Cardiac septum (tissue), 1 donor: ENCODE measurements at places on chromosomes 6 and 20.

DNA sequence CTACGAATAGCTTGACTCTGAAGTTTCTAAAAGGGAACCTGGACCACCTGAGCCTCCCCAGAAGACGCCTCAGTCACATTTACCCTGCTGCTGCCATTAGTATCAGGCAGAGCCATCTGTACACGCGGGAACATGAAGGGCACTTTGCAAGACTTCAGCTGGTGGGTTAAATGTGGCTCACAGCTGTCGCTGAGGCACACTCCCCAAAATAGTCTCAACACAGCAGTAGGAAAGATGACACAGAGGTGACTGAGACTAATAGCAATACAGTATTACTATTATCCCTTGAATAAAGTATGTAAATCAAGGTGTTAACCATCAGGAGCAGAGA is 29.0 kb downstream of the PSMB1 start:
- DNase-seq = no peak

GRCh38 chr6:83974409-83975050 is 59.0 kb upstream of the MRAP2 start:
- DNase-seq = no peak

DNA sequence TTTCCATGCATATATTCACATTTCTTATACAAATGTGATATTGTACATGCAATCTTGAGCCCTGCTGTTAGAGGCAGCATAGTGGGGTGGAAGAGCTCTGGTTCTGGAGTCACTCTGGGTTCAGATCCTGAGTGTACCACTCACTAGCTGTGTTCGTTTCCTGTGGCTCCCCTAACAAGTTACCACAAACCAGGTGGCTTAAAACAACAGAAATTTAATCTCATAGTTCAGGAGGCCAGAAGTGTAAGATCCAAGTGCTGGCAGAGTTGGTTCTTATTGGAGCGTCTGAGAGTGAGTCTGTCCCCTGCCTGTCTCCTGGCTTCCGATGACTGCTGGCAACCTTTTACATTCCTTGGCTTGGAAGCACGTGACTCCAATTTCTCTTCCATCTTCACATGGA is 115.6 kb downstream of the MAP3K7 start:
- DNase-seq = no peak

DNA sequence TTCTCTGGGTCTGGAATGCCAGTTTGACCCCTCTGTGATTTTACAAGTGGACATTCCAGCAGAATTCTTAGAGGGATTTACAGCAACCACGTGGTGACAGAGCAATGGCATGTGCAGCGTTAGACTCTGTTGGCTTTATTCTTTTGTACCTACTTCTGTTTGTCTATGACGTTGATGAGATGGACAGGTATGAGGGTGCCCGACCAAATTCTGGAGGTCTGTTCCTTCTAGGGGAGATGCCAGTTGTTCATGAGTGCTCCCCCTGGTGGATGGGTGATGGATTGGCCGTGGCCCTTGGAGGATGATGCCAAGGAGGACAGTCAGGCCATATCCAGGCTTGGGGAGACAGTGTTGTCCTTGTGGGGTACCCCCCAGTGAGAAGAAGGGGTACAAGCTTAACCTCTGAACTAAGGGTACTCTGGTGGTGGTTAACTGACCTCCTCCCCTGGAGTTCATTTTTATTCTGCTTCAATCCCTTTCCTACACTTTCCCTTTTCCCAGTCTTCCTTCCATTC is 198.6 kb downstream of the DTNBP1 start:
- no peak for DNase-seq

DNA sequence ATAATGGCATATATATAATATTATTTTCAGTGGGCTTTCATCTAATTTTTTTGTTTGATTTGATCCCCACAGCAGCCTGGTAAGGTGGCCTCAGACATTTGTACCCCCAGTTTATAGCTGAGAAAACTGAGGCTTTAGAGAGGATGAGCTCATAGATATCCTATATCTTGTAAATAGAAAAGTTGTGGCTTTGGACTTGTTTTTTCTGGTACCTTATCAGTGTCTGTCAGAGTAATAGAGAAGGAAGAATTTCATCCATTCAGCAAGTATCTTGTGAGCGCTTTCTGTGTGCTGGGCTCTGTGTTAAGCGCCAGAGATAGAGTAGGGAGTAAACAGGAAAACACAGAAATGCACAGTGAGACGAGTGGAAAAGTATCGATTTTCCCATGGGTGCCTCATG is 27.9 kb downstream of the TAF11 start:
- no peak for DNase-seq

DNA sequence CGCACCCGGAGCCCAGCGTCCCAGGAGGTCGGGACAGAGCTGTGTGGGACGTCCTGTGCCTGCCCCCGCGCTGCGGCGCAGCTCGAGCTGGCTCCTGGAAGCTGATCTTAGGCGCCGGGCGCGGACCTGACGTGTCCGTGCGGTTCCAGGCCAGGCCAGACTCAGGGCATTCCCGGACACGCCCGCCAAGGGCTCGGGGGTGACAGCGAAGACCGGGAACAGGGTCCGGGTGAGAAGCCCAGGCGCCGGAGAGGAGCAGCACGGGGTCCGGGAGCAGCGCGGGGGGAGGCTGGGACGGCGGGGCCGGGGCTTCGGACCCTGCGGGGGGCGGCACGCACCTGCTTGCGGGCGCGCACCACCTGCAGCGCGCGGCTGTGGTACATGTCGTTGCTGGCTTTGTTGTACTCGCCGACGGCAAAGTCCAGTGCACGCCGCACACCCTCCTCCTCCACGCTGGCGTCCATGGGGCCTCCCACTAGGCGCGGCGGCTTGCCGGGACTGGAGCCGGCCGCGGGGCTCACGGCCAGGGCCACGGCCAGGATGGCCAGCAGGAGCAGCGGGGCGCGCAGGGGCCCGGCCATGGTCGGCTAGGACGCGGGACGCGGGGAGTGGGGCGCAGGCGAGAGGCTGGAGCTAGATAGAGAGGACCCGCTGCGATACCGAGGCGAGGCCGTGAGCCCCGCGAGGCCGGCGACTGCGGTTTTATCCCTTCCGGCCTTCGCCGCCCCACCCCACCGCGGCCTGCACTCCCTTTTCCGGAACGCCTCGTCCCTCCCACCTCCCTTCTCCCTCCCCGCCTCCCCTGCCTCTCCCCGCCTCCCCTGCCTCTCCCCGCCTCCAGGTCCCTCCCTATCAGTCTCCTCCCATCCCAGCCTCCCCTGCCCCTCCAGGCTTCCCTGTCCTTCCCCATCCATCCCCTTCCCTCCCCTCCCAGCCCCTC is at the start of gene CST3:
TSS of gene CST3 (minus strand) at position 674 of the 940 bp plus-strand sequence. CDS start at position 581, 93 bp downstream.
- DNase-seq = peak; percentile 94

- DNase-seq = no peak
Observed at GRCh38 chr20:53055367-53056067, 83.4 kb downstream of the TSHZ2 start.

GRCh38 chr6:21937466-21937865 is 343.9 kb downstream of the SOX4 start:
- DNase-seq = no peak

DNA sequence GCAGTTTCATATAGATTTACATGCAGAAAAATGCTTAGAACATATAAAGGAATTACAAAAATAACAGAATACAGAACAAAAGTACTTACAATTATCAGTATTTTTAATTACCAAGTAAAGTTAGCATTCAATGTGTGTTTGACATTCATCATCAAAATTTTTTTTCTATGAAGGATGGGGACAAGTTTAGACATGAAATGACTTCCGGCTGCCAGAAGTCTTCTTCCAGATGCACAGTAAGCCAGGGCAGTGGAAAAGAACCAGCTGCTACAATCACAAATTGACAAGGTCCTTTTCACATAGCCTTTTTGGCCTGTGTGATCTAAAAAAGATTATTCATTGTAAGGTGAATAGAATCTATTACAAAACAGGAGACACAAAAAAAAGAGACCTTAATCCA is 73.8 kb downstream of the HUS1B start:
- DNase-seq = no peak

DNA sequence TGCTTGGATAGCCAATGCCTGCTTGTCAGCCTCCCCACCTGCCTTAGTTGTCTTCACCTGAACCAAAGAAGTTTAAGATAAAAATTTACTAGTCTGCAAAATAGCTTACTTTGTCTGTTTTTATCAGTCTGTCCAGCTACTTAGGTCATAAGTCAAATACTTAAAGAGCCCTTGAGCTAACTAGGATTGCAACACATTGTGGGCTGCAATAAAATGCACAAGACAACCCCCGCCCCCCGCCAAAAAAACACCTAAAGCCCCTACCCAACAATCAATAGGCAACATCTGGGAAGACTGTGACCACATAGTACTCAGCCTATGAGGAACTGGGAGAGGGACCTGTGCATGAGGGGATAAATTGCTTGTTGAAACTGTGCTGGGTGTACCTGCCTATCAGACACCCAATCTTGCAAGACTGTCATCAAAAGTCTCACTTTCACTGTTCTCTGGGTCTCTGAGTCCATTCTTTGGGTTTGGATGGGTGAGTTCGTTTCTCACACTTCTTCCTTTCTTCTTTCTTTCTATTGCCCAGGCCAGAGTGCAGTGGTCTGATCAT is 27.3 kb upstream of the ABCC10 start:
- DNase-seq = no peak

DNA sequence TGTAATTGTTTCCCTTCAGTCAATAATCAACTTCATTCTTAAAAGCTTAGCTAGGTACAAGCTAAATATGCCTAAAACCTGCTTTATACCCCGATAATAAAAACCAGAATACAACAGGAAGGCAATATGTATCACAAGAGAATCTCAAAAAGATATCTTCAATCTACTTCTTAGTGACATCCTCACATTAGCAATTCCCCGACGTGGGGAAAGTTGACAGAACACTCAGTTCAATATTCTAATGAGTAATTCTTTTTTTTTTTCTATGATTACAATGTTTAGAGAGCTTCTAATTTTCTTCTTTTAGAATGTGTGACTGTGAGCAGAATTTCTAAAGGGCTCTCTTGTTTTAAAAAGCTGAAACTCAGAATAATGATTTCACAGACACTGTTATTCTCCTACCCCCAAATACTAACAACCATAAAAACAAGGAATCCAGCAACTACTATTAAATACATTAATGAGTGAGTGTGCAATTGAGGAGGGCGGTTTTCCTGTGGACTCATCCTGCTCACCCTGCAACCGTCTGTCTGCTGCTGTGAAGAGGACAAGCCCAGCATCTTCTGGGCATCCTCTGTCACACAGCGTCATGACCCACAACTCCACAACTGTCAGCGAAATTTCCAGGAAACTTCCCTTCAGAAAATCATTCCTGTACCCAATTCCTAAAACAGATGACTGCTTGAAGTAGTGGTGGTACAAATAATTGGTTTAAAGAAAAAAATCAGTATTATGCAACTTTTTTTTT is 68.1 kb downstream of the DTNBP1 start:
- DNase-seq = no peak

- DNase-seq = peak; percentile 63
Observed at GRCh38 chr20:4070323-4071177, 55.2 kb upstream of the RNF24 start.

DNA sequence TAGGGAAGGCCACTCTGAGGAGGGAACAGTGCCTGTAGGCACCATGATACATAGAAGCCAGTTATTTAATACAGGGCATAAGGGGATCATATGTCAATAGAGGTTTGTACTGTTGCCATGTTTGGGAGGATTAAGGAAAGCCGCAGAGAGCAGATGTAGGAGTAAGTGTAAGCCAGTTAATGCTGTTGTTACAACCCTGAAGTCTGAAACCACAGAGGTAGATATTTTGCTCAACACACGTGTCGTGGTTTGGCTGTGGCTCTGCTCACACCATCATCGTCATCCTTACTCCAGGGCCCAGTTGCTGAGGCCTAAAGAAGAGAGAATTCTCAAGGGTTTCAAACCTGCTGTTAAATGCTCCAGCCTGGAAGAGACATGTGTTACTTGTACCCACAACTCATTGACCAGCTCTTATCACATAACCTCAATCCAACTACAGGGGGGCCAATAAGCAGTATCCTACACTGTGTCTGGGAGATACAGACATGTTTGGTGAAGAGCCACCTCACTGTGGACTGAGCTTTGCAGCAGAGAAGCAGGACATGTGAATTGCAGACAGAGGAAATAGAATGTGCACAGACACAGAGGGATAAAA is 31.0 kb upstream of the PSMF1 start:
- no peak for DNase-seq

DNA sequence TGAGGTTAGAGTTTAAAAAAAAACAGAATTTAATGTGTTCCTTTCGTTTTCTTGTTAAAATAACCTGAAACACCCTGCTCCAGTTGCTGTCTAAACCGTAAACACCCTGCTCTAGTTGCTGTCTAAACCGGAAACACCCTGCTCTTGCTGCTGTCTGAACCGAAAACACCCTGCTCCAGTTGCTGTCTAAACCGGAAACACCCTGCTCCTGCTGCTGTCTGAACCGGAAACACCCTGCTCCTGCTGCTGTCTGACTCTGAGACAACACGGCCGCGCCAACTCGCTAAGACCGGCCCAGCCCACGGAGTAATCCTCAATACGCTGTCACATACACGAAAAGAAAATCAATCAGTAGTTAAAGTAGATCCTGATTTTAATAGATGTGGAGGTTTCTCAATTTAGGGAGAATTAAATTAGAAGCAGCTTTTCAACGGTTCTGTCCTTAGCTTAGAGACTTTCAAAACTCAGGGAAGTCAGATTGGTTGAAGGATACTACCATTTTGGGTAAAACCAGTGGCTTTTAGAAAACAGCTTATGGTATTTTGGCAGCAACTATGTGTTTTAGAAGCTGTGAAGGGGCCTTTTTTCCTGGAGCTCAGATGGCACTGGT is 98.3 kb downstream of the RAMACL start:
- DNase-seq = no peak

GRCh38 chr6:142848156-142848555 is 96.8 kb downstream of the HIVEP2 start:
- no peak for DNase-seq

GRCh38 chr6:69846770-69847491 is 19.4 kb upstream of the COL19A1 start:
- DNase-seq = no peak

DNA sequence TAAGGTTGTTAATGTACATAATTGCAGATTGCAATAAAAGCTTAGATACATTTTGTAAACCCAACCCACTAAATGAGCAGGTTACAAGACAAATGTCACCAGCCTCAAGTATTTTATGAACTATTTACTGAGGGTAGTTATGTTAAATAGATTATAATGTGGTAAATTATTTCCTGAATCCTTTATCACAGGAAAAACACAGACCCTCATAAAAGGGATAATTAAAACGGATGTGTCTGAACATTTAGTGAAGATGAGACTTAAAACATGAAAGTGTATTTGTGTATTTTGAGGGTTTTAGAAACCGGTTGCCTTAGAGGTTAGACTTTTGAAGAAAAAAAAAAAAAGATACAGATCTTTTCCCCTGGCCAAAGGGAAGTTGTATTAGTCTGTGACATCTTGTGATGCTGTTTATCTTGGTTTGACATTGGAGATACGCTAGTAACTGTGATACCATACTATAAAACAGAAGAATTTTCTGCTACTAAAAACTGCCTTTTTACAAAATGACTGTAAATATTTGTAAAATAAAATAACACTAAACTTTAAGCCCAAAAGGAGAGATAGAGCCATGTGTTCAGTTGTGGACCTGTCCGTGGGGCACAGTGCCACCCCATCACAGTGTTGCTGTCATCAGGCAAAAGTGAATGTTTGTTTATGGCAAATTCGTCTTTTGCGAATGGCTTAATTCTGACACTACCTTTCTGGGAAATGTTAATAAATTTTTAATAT is 9.7 kb downstream of the DYNLT1 start:
- no peak for DNase-seq

GRCh38 chr6:11262242-11262641 is 29.8 kb upstream of the NEDD9 start:
- DNase-seq = no peak

- no peak for DNase-seq
Observed at GRCh38 chr6:152394303-152394702, 242.9 kb downstream of the SYNE1 start.

- DNase-seq = no peak
Observed at GRCh38 chr6:31907158-31907813, 5.4 kb upstream of the ZBTB12 start.
